ENCODE measurements at places on chromosomes 12 and 14. TPM values are rescaled to one million over a fixed set of nuclear protein-coding genes. Genes with fewer than 3 reads are reported as not detected.

DNA sequence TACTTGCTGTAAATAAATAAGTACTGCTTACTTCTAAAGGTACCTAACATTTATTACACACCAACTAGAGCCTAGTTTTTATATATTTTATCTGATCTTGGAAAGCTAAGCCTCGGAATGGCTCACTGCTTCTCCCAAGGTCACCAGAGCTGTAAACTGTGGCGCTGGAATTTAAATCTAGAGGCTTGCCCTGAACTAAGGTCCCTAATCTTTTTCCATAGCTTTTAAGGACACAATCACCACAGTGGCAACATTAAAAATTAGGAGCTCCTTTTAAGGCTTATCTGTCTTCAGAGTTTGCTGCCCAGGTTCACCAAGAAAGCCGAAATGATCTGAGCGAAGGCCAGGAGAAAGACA lies 670 bp downstream of the CCNB1IP1 start:
- no peak for DNase-seq

DNA sequence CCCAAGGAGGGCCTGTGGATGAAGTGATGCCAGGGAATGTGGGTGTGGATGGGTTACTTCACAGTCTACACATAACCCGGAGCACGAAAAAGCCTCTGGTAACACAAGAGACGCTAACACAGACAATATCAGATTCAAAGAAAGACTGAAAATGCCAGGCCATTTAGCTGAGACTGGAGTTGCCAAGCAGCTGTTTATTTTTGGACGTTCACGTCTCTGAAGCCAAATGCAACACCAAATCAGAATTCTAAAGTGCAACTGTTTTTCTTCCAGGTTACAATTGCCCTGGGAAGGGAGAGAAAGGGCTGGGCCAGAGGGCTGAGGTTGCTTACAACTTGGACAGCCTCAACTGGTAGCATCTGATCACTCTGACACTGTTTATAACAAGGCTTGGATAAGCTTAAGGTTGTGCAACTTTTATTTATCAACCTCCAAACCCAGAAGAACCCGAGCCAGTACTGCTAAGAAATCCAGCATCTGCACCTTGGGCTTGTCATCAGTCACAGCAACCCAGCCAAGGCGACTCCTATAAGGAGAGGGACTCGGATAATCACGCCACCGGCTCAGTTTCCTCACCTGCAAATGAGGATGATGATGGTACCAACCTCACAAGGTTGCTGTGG lies 24.8 kb downstream of the NUAK1 start:
- DNase-seq = no peak

GRCh38 chr14:86055512-86056075 lies 525.6 kb downstream of the FLRT2 start:
- DNase-seq = no peak

- DNase-seq = no peak
Measured at GRCh38 chr12:11839091-11839641, 189.7 kb downstream of the ETV6 start.

CNTN1 gene
- 20.4 TPM for total RNA-seq

KERA gene
- total RNA-seq = not detected

ESPL1 gene
- total RNA-seq = 0.62 TPM

BDKRB1 gene
- total RNA-seq = 0.24 TPM
